ENCODE measurements at places on chromosomes 5 and 9.

DNA sequence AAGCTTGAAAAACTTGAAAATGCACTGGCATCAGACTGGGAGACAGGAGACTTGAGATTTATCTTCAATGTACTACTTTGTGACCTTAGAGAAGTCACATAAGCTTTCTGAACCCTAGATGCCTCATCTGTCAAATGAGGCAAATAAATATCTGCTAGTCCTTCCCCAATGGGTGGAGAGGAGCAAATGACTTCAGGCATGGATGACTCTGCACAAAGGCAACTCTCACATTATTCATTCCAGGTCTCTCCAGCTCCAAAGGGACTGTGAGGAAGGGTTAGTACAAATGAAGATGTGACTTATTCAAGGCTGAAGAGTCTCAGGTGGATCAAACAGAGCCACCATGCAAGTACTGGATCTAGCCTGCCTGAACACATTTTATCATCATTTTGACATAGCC, 228.7 kb downstream of the SLIT3 start:
- DNase-seq, result no peak

- DNase-seq, result no peak
Measured at GRCh38 chr9:9061627-9062026, 1262.0 kb upstream of the DMAC1 start.

DNA sequence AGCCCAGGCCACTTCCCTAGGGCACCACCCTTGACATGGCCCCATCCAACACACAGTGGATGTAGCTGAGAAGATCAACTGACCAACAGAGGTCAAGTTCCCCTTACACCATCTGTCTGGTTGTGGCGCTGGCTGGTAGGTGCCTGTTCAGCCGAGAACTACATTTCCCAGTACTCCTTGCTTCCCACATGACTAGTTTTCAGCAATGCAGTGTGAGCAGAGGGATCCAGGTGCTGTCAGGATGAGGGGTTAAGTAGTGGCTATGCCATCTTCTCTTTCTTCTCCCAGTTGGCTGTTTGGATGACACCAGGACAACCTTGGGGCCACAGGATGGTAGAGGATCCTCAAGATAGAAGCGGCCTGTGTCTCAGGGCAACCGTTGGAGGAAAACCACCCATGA, 48.6 kb upstream of the SH3PXD2B start:
- DNase-seq, result no peak

GRCh38 chr5:59943452-59944113, 50.1 kb upstream of the PDE4D start:
- DNase-seq, result no peak

- no peak for DNase-seq
Measured at GRCh38 chr5:113427871-113428574, 6.8 kb downstream of the TSSK1B start.

DNA sequence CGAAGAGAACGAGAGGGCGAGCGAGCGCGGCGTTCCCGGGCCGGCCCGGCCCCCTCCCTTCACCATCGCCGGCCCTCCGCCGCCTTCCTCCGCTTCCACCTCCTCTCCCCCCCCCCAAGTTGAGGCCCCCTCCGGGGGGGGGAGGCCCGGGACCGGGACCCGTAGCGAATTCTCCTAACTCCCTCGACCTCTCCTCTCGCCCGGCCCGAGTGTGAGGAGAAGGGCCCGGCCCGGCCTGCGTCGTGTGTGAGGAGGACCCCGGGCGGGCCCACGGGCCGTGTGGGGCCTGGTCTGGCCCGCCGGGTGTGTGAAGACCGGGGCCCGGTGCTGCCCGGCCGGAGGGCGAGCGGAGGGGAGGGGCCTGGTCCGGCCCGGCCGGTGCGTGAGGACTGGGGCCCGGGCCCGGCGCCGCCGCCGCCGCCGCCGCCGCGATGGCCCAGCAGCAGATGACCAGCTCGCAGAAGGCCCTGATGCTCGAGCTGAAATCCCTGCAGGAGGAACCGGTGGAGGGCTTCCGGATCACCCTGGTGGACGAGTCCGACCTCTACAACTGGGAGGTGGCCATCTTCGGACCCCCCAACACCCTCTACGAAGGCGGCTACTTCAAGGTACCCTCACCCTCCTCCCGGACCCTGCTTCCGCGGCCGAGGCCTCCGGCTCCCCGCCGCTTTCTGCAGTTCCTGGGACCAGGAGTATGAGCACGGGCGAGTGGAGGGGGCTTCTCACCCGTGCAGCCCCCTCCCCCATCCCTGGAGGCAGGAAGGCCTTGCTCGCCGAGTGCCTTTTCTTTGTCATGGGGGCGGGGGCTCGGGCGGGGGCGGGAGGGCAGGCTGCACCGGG, 587 bp downstream of the UBE2R2 start:
- peak; percentile 44 for DNase-seq

DNA sequence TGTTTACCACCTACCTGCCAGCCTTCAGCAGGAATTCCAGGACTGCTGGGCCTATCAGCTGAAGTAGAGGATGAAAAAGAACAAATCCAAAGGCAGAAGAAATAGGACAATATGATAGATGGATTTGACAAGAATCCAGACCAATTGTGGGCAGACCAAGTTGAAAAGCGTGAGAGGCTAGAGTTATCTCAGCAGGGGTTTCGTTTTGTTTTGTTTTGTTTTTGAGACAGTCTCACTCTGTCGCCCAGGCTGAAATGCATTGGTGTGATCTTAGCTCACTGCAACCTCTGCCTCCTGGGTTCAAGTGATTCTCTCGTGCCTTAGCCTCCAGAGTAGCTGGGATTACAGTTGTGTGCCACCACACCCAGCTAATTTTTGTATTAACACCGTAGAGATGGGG, 113.2 kb downstream of the PALM2AKAP2 start:
- no peak for DNase-seq

GRCh38 chr9:124190761-124191160, 67.0 kb upstream of the NEK6 start:
- DNase-seq, result no peak

DNA sequence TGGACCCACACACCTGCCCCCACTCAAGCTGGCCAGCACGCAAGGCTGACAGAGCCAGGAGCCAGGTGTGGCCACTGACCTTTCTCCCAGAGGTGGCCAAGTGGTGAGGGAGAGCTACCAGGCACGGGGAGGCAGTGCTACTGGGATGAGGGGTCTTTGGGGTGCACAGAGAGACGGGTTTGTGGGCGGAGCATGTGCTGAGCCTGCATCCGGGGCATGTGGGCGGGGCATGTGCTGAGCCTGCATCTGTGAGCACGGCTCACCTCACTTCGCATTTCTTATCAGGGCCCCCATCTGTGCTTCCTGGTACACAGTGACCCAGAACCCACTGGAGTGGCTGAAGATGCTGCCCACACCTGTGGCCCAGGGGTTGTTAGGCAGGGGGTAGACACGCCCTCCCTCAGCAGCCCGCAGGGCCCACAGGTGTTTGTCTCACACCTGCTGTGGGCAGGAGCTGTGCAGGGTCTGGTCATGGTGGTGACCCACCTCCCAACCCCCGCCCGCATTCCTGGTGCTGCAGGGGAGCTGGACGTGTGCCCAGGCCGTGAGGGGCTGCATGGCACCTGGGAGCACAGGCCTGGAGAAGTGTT, 21.5 kb downstream of the CCDC187 start:
- DNase-seq, result no peak

GRCh38 chr5:76641514-76642120, 18.4 kb upstream of the F2RL2 start:
- peak; percentile 22 for DNase-seq

- DNase-seq, result no peak
Measured at GRCh38 chr9:7195526-7195925, 437.8 kb downstream of the KDM4C start.

- no peak for DNase-seq
Measured at GRCh38 chr5:82593481-82593880, 315.3 kb upstream of the RPS23 start.

DNA sequence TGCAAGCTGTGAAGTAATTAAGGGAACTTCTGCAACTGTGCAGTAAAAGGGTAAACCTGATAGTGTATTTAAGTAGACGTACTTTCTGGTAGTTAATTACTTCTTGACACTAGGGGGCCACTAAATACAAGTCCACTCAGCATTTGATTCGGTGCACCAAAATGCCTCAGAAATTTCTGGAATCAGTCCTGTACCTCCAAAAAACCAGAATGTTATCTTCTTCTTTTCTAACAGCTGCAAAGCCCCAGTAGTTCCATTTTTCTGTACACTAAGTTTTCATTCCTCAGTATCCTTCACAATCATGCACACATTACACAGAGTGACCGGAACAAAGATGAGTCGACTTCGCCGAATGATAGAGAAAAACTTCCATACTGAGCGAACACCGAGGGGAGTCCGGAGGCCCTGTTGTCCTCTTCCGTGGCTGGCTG, 484 bp downstream of the GFM2 start:
- no peak for DNase-seq

GRCh38 chr9:136599811-136600660, 54.2 kb upstream of the NOTCH1 start:
- no peak for DNase-seq

DNA sequence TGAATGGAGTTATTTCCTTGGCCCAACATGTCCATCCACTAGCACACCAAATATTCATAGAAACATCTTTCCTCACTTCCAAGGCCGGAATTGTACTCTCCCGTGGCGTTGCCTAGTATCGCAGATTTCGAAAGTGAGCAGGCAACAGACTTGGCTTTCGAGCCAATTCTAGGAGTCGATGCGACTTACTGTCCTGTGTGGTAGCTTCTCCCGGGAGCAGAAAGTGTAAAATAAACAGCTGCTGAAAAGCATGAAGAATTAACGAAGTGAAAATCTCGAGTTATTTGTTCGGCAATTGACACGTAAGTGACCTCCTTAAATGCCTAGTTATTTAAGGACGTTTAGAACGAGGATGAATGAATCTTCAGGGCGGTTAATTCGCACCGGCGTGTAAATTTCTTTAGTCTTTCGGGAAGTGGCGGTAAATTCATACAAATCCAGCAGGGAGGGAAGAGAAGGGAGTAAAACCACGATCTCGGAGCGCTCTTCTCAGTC, 449 bp upstream of the PCSK5 start:
- DNase-seq, result no peak

DNA sequence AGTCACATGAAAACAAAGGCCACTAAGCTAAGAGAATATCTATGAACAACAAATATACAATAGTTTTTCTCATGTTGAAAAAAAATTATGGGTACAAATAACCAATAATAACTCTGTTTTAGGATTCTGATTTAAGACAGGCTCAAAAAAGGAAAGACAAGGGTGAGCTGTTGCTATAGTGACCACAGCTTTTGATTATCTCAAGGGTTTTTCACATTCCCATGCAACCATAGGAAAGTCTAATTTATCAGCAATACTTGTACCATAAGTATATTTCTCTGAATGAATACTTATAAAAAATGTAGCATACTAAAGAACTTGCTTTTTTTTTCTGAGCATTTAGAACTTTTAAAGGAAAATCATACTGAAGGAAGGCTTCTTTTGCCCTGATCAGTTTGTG, 68.0 kb downstream of the MRPS27 start:
- DNase-seq, result no peak

GRCh38 chr9:109312783-109313182, 8.1 kb downstream of the EPB41L4B start:
- DNase-seq, result no peak

DNA sequence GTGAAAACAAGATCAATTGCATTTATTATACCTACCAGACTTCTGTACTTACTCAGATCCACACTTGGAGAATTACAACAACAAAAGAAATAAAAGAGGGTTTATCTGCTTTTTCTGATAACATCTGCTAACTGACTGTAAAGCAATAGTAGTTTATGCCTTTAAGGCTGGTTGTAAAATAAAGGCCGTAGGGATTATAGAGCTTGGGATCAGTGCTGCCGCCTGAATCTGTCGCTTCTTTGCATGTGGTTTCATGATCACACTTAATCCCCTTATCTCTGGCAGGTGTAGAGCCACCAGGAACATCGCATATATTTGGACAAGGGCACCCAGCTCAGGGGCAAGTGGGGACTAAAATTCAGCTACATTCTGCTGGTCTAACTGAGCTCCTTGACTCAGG, 146.7 kb downstream of the CCDC192 start:
- no peak for DNase-seq

DNA sequence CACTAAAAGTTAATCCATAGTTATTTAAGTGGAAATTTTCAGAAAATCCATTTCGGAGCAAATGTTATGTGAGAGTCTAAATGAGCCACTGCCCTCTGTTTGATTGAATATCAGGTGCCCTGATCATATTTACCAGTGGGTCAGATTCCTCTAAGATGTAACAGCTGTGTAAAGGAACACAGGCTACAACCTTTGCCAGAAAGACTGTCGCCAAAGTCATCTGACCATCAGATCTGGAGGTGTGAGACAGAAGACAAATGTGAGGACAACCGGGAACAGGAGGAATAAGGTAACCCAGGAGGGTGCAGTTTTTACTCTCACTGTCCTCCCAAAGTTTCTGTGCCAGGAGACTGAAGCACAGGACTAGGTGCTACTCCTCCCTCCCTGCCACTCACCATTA, 90.8 kb downstream of the CAAP1 start:
- DNase-seq, result no peak

GRCh38 chr5:30994902-30995301, 198.6 kb upstream of the CDH6 start:
- no peak for DNase-seq

DNA sequence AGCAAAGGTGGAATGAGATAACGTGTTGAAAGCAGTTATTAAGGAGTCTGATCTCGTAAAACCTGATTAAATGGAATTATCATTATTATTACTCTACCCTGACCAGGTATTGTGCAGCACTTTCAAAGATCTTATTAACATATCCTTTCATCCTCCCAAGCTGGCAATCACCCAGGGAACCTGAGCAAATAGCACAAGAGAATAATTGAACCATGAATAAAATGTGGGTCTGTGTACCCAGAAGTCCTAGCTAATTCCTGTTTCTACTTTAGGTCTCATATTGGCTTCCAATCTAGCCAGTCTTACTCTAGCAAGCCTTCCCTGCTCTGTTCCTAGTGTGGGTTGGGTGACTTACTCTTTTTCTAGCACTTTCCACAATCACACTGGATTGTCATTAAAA, 162.2 kb upstream of the STK32A start:
- DNase-seq, result no peak

DNA sequence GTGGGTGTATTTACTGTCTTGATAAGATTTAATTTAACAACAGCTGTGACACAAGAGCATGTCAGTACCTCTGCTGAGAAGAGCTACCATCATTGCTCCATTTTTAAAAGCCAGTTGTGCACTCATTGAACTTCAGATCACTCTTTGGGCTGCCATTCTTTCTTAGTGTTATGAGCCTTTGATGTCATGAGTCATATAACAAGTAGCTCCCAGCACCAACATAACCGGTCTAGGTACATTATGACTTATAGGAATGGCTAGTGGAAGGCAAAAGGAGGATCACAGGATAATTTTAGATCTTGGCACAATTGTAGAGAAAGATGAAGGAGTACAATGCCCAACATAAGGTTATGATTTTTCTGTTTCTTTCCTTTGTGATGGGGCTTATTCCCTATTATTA, 170.8 kb upstream of the FBN2 start:
- no peak for DNase-seq

GRCh38 chr5:73336366-73336765, 112.2 kb downstream of the FOXD1 start:
- DNase-seq, result no peak

- no peak for DNase-seq
Measured at GRCh38 chr9:91008568-91008967, 206.9 kb downstream of the SYK start.

- no peak for DNase-seq
Measured at GRCh38 chr9:127629468-127630081, 17.5 kb downstream of the STXBP1 start.

GRCh38 chr9:124660341-124660801, 110.7 kb downstream of the NR6A1 start:
- no peak for DNase-seq

- no peak for DNase-seq
Measured at GRCh38 chr5:150512368-150512747, 4.4 kb downstream of the NDST1 start.

- no peak for DNase-seq
Measured at GRCh38 chr9:134218230-134218629, 53.9 kb upstream of the RNU6ATAC start.

- DNase-seq, result no peak
Measured at GRCh38 chr5:134242146-134242545, 16.3 kb upstream of the PPP2CA start.
